Kasumi-1 (cell line): ENCODE measurements at places on chromosomes 3 and 15.

DNA sequence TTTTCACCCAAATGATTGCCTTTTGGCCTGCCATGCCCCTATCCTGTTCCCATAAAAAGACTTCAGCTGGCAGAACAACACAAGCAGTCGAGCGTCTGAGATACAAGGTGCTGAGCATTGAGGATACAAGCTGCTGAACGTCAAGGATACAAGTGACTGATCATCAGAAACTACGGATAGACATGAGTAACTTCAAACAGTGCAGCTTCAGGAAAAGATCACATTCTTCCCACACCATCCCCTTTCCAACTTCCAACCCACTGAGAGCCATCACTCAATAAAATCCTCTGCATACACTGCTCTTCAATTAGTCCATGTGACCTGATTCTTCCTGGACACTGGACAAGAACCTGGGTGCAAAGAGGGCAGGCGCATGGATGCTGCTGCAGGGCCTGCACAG is 1198.9 kb downstream of the ROBO2 start:
- no peak for DNase-seq

DNA sequence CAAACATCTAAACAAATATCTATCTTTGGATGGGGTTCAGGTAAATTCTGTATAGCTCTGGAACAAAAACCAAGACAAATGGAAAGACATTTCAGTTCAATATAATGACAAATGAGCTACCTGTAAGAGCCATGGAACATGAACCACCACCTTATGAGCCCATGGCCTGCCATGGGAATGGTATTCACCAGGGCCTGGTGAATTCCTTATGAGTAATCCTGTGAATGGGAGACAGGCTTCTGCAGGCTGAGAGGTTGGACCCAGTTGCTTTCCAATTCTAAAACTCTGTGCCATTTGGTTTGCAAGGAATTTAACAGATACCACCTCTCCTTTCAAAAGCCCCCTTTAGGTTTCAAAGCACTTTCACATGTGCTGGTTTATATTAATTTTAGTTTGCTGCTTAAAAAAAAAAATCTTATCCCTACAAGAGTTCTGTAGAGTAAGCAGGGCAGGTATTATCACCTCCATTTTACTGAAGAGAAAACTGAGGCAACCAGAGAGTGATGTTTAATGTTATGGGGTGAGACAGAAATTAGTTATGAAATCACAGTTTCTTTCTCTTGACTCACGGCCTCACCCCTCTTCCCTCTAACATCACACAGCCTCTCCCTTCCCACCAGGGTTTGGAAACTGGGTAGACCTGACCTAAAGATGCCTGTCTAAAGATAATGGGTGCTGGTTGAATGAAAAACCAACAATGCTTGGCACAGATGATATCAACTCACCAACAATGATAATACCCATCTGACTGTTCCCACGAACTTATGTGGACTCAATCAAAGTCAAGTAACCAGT is 397.6 kb upstream of the WNT5A start:
- DNase-seq, result no peak

- peak; percentile 10 for DNase-seq
Observed at GRCh38 chr3:100709842-100710260, 557 bp downstream of the TFG start.

DNA sequence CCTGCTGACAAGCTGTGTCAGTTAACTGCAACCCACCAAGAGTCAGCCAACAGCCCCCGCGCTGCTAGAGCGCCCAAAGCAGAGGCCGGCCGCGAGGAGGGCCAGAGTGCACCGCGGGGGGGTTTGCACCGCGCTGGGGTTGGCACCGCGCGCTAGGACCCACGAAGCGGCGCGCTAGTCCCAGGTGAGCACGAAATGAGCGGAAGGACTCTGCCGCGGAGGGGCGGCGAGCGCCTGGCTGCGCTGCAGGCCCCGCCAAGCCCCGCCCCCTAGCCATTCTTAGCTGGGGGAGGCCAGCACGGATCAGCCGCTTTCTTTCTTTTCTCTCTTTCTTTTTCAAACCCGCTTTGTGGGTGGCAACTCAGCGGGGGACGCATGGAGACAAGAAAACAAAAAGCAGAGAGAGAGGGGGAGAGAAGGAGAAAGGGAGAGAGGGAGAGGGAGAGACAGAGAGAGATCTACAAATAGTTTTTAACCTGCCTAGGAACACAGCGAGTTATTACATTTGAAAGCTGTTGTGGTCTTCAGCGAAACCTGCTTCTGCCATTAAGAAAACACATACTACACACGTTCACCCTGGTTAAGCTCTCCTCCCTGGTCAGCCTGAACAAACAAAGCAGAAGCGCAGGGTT is 6.9 kb upstream of the FOXB1 start:
- DNase-seq, result no peak

DNA sequence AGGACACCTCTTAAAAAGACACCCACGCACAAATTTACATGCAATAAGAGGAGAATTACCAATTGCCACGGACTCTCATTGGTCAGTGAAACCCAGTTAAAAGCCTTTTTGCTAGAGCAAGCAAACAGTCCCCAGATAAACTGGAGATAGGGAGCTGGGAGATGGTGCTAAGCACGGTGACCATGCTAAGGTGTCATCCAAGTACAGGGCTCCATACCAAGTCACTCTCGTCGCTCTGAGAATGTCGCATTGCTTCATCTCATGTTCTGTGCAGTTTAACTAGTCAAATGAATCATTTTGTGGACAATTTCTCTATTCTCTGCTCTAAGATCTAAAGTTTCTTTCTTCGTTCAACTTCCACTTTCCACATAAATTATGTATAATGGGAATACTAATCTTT is 581.9 kb downstream of the AGBL1 start:
- DNase-seq, result no peak

DNA sequence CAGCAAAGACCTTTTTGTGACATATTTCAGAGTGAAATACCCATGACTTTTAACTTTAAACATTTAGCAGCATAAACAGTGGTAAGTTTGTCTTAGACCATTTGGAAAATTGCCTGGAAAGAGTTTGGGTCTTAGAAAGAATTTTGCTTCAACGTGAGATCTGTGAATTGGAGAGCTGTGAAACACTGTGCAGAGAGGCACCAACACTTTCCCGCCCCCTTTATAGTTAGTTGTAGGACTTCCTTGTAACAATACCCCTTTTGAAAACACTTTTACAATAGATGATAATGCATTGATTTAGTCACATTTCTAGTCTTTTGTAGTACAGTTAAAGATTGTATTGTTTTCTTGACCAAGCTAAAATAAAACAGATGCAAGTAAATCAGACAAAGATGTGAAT is 43.5 kb upstream of the MBNL1 start:
- no peak for DNase-seq

GRCh38 chr3:40096661-40097111 is 212.8 kb upstream of the EIF1B start:
- no peak for DNase-seq

DNA sequence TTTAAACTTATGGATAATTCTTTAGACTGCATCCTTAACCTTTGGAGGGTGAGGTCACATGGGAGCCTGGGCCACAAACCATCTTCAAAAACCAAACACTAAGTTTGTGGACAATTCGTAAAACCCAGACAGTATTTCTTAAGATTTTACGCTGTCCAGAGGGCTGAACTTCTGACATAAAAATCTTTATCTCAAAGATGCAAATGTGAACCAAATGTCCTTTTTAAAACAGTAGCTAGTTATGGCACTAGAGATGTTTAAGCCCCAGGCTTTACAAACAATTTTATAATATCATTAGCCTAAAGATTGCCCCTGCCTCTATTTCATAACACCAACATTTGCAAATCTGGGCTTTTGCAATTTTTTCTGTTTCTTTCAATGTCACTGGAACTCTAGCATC is 287.2 kb downstream of the SATB1 start:
- DNase-seq, result no peak

GRCh38 chr15:31274496-31275330 is 51.9 kb upstream of the KLF13 start:
- peak; percentile 8 for DNase-seq

DNA sequence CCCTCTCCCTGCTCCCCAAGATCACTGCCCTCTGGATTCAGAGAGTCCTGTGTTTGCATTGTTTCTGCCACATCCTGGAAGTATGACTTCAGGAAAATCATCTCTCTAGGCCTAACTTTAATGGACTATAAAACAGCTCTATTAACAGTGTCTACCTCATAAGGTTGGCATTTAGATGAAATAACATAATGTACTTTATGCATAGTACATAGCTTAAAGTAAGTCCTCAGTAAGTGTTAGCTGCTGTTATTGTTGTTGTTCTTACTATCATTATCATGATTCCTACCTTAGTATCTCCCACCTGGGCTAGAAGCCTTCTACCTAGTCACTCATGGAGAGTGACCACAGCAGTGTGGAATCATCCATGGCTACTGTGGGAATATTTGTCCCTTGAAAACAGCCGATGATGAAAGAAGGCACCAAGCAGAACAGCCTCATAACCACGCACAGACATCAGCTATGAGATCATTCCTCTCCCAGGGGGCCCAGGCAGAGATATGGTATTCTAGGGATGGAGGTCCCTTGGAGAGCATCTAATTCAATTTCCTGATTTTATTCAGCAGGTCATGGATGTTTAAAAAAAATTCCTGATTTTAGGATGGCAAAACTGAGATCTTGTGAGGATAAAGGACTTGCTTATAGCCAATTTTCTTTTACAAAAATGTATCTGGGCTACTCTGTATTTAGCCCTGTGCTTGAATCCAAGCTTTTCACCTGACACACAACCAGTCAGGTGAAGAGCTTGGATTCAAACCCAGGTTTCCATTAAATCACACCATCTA is 1.9 kb downstream of the FSD2 start:
- DNase-seq, result no peak

DNA sequence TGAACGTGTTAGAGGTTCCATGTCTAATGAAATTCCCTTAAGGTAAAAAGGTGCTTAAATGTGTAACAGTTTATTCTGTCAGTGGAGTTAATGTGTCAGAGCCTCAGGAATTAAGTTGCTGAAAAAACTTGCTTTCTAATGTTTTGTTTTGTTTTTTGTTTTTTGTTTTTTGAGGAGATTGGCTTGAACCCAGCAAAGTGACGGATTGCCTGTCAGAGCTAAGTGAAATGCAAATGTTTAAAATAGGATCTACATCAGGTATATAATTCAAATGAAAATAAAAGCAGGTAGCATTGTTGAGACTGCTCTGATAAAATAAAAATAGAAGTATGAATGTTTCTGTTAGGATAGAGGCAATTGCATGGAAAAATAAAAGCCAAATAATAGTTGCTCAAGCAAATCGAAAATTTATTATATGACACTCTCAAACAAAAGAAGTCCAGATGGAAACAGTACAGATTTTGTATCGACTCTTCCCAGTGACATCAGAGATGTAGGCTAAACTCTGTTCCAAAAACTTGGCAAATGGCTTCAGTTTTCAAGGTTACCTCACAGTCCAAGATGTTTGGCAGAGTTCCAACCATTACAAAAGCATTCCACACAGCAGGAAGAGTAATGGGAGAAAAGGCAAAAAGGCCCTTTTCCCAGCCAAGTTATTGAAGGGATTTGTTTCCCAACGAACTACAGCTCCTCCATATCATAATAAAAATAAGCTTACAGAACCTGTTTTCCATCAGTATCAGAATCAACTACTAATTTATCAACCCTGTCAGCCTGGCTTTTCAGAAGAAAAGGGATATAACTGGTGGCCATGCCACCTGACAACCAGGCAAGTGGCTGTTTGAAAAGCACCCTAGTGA is 291.0 kb downstream of the TBL1XR1 start:
- DNase-seq, result no peak

GRCh38 chr15:82081914-82082762 is 36.3 kb upstream of the MEX3B start:
- no peak for DNase-seq

DNA sequence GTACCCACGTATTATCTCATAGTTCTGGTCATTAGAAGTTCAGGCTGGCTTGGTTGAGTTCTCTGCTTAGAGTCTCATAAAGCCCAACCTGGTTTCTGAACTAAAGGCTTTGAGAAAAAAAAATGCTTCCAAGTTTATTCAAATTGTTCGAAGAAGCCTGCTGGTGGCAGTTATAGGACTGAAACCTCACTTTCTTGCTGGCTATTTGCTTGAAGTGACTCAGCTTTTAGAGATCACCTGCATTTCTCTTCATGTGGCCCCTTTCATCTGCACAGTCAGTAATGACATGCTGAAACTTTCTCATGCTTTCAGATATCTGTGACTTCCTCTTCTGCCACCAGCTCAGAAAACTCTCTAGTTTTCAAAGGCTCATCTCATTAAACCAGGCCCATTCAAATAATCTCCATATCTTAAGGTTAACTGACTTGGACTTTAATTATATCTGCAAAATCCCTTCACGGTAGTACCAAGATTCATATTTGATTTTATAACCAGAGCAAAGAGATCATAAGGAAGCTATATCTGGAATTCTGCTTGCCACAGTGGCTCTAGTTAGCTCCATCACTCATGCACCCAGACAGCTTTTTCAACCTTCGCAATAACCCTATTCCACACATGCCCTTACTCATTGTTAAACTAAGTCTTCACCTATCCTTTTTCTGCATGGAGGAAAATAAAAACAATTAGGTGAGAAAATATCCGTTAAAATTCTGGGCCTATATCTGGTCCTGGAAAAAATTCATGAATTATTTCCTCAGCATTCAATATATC is 433.8 kb upstream of the CBLB start:
- peak; percentile 12 for DNase-seq

- no peak for DNase-seq
Observed at GRCh38 chr3:167031364-167032049, 348.6 kb downstream of the ZBBX start.

DNA sequence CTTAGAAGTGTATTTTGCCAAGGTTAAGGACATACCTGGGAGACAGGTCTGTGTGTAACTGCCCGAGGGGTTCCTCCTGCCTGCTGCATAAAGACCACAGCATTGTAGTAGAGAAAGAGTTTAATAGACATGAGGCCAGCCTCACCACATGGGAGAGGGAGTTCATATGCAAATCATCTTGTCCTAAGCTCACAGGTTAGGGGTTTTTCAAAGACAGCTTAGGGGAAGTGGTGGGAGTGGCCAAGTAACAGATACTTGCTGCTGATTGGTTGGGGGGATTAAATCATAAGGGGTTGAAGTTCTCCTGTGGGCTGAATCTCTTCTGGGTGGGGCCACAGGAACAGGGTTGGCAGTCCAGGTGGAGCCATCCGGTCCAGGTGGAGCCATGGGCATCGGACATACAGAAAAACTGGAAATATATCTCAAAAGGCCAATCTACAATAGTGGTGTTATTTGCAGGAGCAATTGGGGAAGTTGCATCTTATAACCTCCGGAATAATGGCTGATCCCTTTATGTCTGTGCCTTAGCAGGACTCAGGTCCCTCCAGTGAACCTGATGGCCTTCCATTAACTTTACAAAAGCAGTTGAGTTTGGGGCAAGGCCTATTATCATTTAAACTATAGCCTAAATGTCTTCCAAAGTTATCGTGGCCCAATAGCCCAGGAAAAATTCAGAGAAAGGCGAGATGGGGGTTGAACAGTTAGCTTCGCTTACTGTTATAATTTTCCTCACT is 86.0 kb upstream of the MFGE8 start:
- DNase-seq, result no peak
